ENCODE measurements at places on chromosomes 2 and 18.

DNA sequence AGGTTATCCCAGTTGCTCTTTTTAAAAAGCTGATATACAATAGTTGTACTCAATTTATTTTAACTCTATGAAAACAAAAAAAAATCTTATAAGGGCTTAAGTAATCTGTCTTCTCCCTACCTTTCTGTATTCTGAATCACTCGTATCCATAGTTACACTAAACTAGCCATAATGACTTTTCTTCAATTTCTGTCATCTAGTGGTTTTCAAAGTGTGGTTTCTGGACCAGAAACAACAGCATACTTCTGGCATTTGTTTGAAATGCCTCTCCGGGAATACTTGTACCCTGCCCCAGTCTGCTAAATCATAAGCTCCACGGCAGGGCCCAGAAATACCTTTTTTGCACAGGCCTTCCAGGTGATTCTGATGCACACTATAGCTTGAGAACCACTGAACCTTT lies 253.6 kb downstream of the LRRTM4 start:
- no peak for DNase-seq

DNA sequence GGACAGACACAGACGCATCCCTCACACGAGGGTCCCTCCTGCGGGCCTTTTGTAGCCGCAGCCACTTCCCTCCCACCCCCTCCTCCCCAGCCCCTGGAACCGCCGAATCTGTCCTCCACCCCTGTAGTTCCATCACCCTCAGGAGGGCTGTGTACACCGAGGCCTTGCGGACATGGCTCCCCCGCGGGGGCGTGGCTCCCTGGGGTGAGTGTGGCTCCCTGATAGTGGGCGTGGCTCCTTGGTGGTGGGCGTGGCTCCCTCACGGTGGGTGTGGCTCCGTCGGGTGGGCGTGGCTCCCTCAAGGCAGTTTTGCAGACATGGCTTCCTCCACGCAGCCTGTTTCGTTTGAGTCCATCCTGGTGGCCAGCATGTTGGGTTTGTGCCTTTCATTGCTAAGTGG lies 420.7 kb upstream of the SALL3 start:
- no peak for DNase-seq

GRCh38 chr2:101608408-101609310 lies 88.8 kb upstream of the MAP4K4 start:
- DNase-seq: no peak

GRCh38 chr2:100767224-100767653 lies 52.7 kb upstream of the NPAS2 start:
- DNase-seq: no peak

- no peak for DNase-seq
Measured at GRCh38 chr2:171317492-171318125, 116.2 kb downstream of the METTL8 start.

DNA sequence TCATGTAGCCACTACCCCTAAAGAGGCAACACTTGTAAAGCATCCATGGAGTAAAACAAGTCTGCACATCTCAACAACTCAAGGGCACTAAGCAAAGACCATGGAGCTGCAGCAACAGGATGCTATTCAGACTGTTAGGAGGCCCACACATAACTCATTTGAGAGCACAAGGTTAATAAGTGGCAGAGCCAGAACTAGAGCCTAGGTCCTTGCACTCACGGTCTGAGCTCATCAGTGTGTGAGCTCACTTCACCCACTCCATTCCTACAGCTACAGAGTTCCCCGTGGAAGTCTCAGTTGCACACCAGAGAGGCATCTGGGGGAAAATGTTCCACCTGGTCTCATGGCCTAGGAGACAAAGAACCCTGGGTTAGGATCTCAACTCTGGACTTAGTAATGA lies 35.0 kb downstream of the TTC32 start:
- no peak for DNase-seq

- no peak for DNase-seq
Measured at GRCh38 chr2:63465633-63466032, 122.6 kb downstream of the WDPCP start.

DNA sequence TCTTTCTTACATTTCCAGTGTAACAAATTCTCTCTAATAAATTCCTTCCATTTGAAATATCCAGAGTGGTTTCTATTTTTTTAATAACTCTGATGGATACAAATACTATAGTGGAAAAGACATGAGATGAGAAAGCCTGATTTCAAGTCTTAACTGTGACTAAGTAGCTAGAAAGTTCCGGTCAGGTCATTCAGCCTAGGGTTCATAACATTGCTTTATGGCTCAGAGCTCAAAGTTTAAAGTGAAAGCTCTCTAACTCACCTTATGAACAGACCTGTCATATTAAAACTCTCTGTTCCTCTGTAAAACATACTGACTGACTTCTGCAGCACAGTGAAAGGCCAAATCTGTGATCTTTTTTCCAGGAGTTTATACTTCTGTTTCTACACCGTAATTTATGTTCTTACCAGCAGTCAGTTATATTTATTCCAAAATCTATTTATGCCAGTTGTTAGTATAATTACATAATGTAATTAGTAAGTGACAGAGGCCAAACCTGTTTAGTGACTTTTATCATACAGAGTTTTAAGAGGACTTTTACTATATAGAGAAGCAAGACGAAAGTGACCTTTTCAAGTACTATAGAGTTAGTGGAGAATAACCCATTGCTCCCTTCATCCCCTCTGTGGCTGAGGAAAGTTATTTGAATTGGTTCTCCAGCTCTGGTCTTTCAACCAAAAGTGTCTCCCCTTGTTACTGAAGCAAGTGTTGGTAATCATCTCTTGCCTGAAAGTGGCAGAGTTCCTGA lies 118.8 kb upstream of the PDE1A start:
- no peak for DNase-seq

- DNase-seq: no peak
Measured at GRCh38 chr18:24611075-24611474, 150.6 kb downstream of the HRH4 start.

DNA sequence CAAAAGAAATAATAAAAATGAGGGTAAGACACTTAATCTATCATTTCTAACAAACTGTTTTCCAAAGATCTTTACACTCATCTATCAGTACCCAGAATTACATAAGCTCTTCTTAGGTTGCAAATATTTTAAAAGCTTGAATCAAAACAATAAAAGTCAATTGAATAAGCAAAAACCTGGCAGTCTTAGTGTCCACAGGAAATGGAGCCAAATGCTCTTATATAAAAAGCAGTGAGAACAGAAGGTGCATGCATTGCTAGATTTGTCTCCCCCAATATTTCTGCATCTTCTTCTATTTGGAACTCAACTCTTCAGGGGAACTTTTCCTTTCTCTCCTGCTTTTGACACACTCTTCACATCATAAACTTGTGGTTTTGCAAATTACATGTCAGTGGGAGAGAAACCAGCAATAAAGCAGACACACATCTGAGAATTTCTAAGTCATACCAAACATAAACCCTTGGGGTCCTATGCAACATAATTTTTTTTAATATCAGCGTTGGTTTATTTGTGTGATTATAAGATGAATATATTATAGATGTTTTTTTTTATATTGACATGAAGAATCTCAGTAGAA lies 343.9 kb upstream of the ACVR2A start:
- no peak for DNase-seq

- no peak for DNase-seq
Measured at GRCh38 chr2:37342591-37343220, 1.7 kb upstream of the QPCT start.

DNA sequence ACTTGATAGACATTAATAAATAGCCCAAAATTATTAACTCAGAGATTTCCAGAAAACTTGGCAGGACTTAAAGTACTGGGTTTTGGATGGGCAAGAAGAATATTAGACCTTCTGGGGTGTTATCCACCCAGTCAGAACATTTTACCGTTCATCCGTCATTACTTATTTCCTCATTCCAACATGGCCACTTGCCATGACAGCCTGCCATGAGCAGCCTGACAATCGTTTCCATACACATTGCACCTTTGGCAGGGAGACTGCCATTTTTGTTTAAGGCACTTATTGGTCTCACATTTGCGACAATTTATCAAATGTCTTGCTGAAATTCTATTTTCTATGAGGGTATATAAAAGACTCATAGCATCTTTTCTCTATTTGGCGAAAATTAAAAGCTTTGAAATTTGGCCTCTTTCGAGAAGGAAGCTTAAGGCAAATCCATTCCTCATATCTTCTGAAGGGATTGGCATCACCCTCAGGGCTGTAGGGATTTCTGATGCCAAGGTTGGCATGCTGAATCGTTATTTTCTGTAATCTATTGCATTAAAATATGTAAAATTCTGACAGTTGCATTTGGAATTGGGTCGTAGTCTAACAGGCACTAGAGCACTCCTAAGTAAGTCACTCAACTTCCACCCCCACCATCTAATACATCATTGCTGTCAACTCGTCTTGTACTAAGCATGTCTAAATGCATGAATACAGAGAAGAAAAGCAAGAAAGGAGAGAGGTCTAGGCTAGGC lies 406.3 kb upstream of the PIK3C3 start:
- DNase-seq: no peak

DNA sequence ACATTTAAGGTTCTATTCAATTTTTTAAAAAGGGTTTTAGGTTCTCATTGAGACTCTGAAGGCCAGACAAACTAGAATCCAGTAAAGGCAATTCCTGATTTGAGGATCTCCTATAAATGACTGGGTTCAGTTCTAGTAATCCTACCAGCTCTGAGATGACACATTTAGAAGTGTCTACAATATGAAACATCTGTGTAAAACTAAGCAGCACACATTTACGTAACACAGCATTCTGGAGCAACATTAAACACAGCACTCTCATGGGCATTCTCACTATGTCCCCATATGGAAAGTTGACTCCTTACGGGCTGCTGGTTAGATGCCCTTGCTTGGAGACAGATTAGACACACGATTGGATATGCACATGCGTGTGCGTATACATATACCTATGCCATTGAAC lies 114.4 kb downstream of the ZNF385B start:
- no peak for DNase-seq

DNA sequence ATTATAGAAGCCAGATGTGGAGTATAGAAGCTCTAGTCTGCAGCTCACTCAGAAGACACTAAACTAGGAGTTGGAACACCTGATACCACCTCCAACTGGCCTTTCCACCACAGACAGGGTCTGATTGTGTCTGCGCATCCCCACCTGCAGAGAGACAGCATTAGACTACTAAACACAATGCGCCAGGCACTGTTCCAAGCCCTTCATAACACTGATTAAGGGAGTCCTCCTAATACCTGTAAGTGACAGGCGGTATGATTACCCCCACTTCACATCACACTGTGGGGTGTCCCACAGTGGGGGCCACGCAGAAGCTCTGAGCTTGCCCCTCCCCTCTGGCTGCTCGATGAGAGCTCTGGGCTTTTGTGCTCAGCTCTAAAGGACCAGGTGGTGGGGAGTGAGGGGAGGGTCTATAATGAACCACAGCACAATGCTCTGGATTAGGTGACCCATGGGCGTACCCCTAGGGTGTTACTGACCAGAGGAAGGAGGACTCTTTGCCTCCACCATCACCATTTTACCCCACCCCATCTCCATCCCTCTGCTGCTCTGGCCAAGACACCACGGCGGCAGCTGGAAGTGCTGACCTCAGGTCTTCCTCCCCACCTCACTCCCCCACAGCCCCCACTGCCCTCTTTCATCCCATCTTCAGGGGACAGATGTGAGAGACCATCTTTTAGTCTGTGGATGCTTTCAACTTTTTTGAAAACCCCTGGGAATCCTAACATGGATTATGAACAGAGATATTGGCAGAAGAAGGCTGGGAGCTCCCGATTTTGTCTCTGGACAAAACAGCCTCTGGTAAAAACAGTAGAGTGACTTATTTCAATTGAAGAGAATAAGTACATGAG lies 145.1 kb downstream of the GFPT1 start:
- DNase-seq: no peak

DNA sequence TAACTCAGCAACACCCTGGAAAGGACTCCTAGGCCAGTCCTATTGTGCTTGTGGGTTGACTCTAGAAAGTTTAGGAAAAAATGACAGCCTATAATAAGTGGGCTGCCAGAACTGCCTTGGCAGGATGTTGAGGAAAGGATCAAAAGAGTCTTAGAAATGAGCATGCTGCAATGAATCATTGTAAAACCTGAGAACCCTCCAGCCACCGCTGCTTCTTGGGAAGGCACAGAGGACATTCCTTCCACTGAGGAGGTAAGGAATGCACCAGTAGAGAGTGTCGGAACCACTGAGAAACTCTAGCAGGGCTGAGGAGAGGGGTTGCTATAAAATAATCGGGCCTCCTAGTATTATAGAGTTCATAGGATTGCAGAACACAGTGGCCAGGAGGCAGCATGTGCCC lies 146.7 kb upstream of the SMIM21 start:
- no peak for DNase-seq

DNA sequence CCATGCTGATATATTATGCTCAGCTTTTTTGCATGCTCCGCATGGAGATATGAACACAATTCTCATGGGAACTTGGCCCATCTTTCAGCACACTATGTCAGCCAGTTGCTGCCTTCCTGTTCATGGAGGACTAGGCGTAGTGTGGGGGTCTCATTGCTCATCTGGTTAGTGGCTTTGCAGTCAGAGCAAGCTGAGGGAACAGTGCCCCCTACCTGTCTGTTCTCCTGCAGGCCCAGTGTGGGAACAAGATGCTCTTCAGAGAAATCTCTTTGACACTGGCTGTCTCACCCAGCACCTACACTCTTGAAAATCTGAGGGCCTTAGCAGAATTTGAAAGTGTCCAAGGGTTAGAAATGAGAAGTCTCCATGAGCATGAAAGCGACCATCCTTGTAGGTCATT lies 47.1 kb downstream of the SPTBN1 start:
- peak; percentile 3 for DNase-seq

DNA sequence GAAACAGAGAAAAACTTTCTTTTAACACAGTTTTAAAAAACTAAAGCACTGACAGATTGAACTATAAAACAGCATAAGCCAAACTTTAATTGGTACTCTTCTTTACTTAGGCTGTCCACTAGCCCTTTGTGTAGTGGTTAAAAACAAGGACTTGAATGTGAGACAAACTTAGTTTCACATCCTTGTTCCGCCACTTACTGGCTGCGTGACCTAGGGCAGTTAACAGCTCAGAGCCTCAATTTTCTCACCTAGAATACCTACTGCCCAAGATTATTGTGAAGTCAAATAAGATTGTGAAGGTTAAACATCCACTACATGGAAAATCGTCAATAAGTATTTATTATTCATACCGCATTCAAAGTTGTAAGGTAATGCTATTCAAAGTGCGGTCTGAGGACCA lies 2.0 kb downstream of the WDR35 start:
- DNase-seq: no peak

DNA sequence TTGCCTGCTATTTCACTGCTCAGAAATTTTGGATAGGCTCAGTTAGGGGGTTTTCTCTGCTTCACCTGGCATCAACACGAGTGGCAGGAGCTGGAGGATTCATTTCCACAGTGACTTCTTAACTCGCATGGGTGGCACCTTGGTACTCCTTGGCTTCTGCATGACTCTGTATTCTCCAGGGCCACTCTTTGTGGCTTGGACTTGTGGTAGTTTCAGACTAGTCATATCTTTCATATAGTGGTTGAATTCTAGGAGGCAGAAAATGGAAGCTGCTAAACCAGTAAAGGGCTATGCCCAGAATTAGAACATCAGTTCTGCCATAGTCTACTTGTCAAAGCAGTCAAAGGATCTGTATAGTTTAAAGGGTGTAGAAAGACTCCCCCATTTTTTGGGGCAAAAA lies 6.8 kb downstream of the MAIP1 start:
- no peak for DNase-seq

Data from T-helper 9 cell (primary cell).